ENCODE measurements at places on chromosomes 2 and 18.

- no peak for DNase-seq
Measured at GRCh38 chr2:109494351-109494750, 119.4 kb downstream of the SEPTIN10 start.

GRCh38 chr18:39661856-39662366, 2096.3 kb upstream of the CELF4 start:
- DNase-seq, result no peak

GRCh38 chr18:36256094-36256493, 41.4 kb upstream of the FHOD3 start:
- no peak for DNase-seq

- DNase-seq, result no peak
Measured at GRCh38 chr2:173221132-173221695, 133.5 kb upstream of the CDCA7 start.

GRCh38 chr18:73352546-73352945, 484.8 kb upstream of the NETO1 start:
- no peak for DNase-seq

GRCh38 chr2:15784886-15785801, 155.2 kb upstream of the MYCN start:
- no peak for DNase-seq

- DNase-seq, result peak; percentile 69
Measured at GRCh38 chr2:240434728-240435456, 571 bp upstream of the GPC1 start.

DNA sequence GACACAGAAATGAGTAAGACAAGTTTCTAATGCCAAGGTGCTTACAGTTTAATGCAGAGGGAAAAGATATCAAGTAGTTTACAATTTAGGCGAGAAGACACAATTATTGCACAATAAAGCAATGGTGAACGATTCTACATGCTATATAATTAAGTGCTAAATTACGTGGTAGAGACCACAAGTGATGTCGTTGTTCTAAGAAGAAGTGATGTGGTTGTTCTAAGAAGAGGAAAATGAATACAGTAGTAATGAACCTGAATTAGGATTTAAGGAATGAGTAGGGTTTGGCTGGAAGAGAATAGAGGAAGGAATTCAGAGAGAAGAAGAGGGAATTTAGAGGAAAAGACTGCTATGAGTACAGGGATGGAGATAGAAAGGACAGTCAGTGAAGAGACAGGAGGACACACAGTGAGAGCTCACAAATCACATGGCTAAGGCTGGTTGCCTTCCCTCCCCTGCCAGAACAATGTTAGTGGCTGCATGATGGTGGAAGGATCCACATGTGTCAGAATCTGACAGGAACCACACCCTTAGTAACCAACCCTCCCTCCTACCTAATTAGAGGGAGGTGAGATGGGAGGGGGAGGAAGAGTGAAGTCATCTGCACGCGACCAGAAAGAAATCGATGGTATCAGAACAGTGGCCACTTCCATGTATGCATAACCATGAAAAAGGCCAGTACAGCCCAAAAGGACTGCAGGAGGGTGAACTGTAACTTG, 44.7 kb downstream of the M1AP start:
- DNase-seq, result no peak

GRCh38 chr18:58015065-58015780, 28.8 kb upstream of the NEDD4L start:
- no peak for DNase-seq

GRCh38 chr2:13651684-13652131, 935.0 kb downstream of the TRIB2 start:
- no peak for DNase-seq

DNA sequence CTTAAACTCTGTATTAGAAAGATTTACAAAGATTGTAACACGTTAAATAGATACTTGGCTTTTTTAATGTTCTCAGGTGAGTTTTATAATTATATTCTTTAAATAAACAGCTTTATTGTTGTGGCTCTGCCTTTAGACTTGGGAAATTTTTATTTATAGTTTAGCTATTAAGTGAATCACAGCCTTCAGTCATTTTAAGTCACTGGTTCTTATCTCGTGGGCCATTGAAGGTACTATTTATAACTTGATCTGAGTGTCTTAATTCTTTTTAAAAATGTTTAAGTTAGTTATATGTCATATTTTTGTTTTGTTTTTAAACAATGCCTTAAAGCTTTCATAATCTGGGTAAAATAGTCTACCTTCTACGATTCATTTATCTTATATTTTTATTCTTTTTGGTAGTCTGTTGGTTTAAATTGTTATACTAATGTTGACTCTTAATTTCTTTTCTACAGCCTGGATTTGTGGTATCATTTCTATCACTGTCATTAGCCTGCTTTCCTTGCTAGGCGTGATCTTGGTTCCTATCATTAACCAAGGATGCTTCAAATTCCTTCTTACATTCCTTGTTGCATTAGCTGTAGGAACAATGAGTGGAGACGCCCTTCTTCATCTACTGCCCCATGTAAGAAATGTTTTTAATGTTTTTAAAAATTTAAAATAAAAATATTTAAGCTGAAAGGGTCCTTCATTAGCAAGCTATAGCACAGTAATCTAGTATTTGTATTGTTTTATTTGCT, 49.3 kb downstream of the SLC39A10 start:
- DNase-seq, result no peak

- no peak for DNase-seq
Measured at GRCh38 chr2:73870084-73870483, 22.7 kb upstream of the ACTG2 start.

DNA sequence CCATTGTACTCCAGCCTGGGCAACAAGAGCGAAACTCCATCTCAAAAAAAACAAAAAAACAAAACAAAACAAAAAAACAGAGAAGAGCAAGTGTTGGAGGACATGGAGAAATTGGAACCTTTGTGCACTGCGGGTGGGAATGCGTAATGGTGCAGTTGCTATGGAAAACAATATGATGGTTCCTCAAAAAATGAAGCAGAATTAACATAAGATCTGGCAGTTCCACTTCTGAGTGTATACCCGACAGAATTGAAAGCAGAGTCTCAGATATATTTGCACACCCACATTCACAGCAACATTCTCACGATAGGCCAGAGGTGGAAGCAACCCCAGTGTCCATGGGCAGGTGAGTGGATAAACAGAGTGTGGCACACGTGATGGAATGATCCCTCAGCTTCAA, 11.0 kb upstream of the RALB start:
- DNase-seq, result no peak

DNA sequence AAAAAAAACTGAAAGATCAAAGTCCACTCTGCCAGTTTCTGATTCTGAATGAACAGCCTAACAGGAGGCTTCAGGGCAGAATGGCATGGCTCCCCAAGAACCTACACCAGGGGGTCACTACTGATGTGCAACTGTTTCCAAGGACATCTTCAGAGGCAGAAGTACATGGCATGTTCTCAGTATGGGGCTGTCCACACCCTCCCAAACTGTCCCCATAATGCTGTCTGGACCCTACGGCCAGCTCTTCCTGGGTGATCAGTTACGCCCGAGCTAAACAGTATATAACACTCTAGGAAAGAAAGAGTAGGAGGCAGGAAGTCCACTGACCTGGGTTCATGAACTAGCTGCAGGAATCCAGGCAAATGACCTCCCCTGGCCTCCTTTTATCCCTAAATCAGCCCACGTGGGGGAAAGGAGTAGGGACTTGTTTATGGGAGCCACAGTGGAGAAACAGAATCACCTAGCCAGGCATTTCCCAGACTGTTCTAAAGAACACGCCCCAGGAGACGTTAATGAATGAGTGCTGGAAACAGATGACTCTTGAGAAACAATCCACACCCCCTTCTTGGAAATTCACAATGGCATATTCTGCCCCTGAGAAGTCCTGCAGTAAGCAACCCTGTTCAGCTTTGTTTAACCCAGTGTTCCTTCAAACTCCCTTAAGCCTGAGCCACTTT, 2.5 kb downstream of the TMBIM1 start:
- no peak for DNase-seq

DNA sequence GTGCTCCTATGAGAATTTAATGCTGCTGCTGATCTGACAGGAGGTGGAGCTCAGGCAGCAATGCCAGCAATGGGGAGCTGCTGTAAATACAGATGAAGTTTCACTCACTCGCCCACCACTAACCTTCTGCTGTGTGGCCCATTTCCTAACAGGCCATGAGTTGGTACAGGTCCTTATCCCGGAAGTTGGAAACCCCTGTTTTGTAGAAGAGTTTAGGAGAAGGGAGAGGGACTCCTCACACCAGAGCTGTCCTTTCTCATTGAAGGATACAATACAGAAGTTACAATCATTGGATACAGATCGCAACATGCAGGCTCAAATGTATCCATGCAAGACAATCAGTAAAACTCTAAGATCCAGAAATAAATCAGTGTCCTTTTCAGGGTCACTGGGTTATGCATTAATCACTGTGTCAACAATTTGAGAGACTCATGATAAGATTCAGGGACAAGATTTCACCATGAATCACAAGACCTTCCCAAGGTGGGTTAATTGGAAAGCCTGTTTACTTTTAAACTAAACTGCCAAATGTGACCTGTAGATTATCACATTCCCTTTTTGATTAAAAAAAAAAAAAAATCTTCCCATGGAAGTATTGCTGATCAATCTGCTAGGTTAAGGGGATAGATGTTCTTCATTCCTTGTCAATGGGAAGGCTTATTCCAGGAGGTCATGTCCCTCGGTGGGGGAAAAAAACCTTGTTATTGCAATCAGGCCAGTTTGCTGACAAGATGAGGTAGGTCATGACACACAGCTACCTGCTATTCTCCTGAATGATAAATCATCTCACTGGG, 97.2 kb downstream of the SP100 start:
- DNase-seq, result no peak

DNA sequence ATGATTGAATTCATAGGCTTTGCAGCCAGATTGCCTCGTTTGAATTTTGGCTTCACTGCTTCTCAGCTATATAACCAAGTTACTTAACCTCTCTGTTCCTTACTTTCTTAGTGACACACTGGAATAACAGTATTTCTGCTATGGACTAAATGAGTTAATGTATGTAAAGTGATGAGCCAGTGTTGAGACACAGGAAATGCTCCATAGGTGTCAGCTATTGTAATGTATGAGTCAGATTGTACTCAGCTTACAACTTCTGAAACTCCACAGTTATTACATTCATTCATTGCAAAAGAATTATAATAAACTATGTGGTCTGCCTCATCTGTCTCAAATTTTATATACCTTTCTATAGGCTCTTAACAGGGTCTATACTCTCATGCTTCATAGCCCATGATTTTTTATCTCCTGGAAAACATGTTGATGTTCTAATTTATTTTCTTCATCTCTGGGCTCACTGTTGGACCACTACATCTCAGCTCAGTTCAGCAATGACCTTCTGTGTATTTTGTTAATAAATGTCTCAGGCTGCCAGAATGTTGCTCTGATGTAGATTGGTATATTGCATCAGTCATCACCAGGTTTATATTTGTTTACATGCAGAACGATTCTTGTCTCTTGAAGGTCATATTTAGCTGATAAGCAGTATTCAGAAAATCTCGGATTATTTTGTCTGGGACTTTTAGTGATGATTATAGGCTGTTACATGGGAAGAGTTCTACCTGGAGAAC, 76.2 kb downstream of the MAP3K20 start:
- DNase-seq, result no peak

DNA sequence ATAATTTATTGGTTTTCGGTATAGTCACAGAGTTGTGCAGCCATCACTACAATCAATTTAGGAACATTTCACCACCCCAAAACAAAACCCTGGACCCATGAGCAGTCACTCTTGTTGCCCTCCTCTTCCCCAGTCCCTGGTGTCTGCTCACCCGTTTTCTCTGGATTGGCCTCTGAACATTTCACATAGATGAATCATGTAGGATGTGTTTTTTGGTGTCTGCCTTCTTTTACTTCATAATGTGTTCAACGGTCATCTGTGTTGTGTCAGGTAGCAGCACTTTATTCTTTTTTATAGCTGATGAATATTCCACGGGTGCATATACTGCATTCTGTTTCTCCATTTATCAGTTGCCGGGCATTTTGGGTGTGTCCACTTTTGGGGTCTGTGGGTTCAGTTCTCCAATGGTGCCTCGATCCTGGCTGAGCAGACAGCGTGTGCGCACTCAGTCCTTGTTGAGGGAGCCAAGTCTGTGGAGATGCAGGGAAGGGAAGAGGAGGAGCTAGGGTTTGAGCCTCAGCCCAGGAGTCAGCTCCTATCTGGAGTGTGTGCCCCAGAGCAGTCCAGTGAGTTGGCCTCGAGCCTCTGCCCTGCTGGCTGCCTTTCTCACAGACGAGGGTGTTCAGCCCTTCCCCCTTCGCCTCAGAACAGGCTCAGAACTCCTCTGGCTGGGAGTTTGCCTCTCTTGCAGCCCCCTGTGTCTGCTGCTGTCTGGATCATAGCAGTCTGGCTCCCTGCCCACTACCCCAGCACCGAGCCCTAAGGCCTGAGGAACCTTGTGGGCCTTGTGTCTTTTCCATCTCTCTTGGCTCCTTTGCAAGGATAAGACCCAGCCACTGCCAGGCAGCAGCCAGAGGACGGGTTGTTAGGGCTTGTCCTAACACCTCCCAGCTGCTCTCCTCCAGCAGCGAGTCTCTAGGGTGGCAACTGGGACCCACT, 18.0 kb downstream of the C2orf74 start:
- DNase-seq, result no peak

DNA sequence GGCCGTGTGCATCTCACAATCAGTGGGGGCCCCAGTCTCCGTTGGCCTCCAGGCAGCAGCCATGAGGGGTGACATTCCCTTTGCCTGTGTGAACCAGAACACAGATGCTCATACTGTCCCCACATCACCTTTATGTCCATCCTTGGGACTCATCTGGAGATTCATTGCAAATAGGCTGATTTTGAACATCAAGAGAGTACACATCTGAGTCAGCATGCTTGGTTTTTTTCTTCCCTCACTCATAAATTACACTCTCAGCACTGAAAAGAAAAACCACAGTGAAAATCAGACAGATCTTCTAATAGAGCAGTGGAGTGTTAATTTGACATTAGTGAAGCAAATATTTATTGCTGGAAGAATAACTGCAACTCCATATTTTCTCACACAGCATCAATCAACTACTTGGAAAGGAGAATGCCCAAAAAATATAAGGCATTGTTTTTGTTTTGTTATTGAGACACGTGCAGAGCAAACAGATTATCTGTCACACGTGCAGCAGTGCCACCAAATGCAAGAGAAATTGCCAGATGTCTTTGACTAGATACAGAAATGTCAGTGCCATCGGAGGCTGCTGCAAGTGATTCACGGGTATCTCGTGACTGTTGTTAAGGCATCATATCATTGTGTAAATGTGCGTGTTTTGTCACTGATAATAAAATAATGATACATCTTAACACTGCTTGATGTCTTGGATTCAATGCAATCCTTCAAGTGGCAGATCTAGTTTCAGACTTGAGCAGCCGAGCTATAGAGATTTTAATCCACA, 10.9 kb downstream of the APCDD1 start:
- DNase-seq, result no peak

DNA sequence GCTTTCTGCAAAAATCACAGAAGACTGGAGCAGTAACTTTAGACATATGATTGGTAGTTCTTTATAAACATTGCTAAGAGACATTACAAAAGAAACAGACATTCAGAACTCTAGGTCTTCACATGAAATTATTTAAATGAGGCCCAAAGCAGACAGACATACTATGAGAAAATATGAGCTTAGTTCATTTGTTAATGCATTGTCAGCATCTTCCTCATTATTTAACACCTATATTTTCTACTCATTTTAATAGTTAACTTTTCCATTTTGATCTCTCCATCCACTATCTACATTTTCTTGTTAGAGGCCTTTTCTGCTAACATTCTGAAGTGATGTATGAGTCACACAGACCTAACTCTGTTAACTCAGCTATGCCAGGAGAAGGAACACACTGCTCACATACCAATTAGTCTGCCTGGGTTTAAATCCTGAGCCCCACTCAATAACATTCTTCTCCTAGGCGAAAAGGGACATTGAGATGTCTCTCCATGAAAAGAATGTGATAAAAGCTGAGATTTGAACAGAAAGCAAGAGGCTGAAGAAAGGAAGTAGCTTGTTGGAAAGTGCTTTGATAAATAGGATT, 400.3 kb upstream of the PKDCC start:
- DNase-seq, result no peak

Data from NCI-H748 treated with DMSO at 0.1 percent for 48 hours (cell line).